ENCODE measurements at places on chromosomes 6 and 20.
A peak's percentile ranks its signal among the peaks of the same experiment; 100 is the strongest.

DNA sequence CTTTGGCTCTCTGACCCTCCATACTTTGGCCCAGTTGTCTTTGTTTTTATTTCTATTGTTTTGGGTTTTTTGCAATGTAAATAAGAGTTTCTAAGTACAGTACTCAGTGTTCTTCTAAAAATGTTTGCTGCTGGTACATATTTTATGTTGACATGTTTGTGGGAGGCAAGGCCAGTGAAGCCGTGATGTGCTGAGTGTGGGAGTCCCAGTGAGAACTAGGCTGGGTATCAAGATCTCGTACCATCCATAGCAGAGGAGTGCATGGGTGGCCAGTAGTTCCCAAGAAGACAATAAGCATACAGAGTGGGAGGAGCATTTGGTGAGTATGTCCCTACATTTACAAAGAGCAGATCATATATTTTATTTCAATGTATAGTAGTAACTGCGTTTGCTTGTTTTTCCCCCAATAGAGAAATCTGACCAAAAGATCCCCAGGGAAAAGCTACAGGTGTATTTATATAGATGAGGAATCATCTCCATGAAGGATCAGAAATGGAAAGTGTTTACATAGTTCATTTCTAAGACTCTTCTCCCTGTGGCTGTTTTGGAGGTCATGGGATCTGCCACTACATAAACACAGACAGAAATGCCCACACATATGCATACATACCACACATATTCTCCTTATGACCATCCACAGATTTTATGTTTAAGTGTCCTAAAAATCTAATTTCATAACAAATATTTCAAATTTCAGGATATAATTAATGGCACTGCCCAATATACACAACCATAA is 285.9 kb downstream of the ALDH8A1 start:
- DNase-seq: no peak

- DNase-seq: no peak
These were observed 53.3 kb upstream of the EPB41L1 start for GRCh38 chr20:36101192-36101591.

- no peak for DNase-seq
These were observed 43.3 kb downstream of the SCP2D1 start for GRCh38 chr20:18856873-18857272.

DNA sequence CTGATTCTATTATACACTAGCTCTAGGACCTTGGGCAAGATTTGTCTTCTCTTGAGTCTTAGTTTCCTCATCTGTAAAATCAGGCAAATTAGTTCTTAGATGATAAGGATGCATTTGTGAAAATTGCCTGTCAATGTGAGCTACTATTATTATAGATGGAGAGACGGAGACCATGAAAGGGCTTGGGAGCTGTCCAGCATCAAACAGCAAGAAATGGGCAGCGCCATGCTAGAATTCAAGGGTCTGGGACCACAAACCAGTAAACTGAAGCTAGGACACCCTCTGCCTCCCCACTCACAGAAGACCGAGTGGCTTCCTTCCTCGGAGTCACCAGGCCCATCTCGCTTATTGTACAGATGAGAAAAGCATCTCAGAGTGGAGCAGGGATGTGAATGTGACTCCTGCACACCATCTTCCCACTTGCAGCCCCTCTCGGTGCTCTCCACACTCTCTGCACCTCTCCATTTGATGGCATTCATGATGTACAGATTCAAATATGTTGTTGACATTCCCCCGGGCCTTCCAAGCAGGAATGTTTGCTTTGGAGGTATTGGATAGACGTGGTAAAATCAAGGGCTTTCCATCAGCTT is 24.1 kb upstream of the BPIFA3 start:
- no peak for DNase-seq

- DNase-seq: no peak
These were observed 10.4 kb upstream of the BCAS4 start for GRCh38 chr20:50784464-50784863.

- DNase-seq: no peak
These were observed at the start of gene NNAT for GRCh38 chr20:37521061-37521771. Gene NNAT, plus strand, starts transcription at chr20:37521250. Its CDS starts 82 bp downstream, at chr20:37521332.

DNA sequence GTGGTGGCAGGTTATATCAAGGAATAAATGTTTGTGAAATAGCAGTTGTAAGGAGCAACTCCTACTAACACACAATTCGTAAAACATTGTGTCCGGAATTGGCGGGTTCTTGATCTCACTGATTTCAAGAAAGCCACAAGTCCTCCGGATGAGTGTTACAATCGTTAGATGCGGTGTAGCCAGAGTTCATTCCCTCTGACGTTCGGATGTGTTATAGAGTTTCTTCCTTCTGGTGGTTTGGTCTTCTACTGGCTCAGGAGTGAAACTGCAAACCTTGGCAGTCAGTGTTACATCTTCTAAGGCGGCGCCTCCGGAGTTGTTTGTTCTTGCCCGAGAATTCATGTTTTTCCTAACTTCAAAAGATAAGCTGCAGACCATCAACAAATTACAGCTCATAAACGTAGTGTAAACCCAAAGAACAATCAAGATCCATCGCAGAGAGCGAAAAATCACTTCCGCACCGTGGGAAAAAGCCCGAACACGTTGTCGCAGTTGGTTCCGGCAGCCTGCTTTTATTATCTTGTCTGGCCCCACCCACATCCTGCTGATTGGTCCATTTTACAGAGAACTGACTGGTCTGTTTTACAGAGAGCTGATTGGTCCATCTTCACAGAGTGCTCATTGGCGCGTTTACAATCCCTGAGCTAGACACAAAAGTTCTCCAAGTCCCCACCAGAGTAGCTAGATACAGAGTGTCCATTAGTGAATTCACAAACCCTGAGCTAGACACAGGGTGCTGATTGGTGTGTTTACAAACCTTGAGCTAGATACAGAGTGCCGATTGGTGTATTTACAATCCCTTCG is 58.2 kb downstream of the TRIM27 start:
- no peak for DNase-seq

GRCh38 chr6:71012866-71013469 is 56.1 kb upstream of the B3GAT2 start:
- DNase-seq: no peak

DNA sequence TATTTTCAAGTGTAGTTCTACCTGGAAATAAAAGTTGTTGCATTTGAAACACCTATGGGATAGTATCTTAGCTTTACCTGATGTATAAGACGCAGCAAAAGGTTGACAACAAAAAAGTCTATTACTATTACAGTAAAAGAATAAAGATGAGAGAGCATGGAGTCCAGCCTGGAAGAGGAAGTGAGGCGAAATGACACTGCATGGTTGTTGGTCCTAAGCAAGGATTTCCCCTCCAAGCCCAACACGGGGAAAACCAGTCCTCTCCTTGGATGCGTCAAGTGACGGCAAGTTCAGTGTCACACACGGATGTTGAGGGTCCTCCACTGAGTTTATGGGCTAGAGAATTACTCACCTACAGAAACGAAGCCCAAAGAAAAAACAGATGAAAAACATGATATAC is 51.7 kb downstream of the COL11A2 start:
- DNase-seq: no peak

DNA sequence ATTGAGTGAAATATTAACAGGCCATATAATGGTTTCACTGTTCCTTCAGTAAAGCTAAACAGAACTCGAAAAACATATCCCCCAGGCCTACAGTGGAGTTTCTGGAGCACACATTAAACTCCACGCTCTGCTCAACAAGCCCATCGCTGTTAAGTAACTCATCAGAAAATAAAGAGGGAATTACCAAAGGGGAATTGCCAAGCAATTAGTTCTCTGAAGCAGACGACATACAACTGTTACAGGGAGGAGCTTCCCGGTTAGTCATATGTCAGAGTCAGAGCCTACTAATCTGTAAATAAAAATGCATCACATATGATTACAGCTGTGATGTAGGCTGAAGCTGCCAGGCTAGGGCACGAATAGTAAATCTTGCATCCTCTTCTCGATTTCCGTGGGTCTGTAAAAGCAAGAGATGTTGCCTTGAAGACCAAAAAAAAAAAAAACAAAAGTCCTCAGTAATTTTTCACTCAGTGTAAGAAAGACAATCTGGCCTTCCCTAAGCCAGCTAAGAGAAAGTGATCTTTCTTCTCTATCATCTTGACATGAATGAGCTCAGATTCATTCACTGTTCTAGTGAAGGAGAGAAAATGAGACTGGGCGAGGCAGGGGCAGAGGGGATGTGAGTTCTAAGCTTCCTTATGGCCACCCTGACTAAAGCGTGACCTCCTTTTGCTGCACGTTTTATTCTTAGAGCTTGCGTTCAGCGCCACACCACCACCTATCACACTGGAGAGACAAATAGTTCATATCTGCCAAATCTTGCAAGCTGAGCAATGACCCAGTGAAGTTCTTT is 13.8 kb downstream of the ATXN1 start:
- no peak for DNase-seq

- DNase-seq: no peak
These were observed 51.1 kb upstream of the MYL9 start for GRCh38 chr20:36490191-36490590.

- peak; percentile 92 for DNase-seq
These were observed at the start of gene OSTM1 for GRCh38 chr6:108074359-108075144. Gene OSTM1, minus strand, starts transcription at chr6:108074741. Its CDS starts 90 bp downstream, at chr6:108074651.

DNA sequence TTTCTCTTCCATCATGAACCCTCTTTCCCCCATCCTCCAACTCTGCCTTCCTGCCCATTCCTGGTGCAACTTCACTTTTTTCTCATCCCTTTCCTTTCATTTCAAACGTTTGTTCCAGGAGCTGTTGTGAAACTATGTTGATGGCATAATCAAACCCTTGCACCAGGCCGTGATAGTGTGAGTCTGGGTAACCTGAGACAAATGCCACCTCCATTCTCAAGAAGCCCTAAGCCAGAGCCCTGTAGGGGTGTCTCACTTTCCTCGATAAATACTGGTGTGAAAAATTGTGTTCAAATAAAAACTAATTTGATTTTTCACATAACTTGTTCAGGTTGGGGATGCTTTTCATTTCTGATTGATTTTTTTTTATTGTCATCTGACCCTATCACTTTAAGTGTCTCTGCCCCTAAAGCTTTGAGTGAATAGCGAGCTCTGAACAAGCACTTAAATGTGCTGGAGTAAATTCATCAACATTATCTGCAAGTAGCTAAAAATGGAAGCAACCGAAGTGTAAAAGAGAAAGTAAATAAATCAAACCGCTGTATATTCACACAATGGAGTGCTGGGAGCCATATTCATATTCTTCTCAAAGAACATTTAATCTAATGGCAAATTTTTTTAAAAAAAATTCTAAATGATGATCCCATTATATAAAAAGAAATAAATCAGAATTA is 303.1 kb upstream of the CDYL start:
- DNase-seq: no peak

- no peak for DNase-seq
These were observed 868.3 kb downstream of the EYS start for GRCh38 chr6:64838726-64839125.

- no peak for DNase-seq
These were observed 165.4 kb downstream of the TAF4 start for GRCh38 chr20:61900011-61900944.

GRCh38 chr6:31826793-31827285 is 699 bp upstream of the HSPA1B start:
- no peak for DNase-seq

- DNase-seq: no peak
These were observed 82.8 kb upstream of the CDYL start for GRCh38 chr6:4693173-4693970.

DNA sequence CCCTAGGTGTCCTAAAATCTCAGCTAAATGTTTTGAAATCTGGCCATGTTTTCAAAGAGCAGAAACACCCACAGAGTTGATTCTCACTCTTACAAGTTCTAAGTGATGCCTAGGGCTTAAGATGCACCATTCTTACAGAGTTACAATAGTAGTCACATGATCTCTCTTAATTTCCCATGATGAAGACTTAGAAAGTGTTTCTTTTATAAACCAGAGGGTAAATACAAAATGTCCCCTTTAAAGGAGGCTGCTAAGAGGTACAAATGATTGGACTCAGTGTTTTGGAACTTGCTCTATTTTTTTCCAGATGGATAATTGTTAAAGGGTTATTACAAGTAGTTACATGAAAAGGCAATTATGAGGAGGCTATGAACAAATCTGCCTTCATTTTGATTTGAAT is 244.6 kb downstream of the GRM1 start:
- no peak for DNase-seq

GRCh38 chr6:12504325-12504966 is 212.1 kb upstream of the PHACTR1 start:
- no peak for DNase-seq

DNA sequence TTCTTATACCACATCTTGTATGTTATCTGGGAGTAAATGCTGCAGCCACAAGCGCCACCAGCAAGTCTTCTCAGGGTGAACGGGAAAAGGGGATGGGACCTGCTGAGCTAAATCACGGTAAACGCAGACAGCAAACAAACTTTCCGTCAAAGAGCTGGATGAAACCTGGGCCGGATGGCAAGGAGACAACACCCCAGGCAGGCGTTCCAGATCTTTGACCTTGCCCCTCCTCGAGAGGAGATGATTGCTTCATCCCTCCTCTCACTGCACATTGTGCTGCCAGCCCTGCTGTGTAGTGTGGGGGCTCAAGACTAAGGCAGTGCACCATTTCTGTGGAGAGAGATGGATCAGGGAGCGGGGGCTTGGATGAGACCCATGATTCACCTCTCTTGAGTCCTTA is 9.8 kb downstream of the RAET1E start:
- DNase-seq: no peak

GRCh38 chr20:19935842-19936241 is 81.3 kb upstream of the NAA20 start:
- DNase-seq: no peak

GRCh38 chr6:13286181-13286580 is 42.2 kb downstream of the TBC1D7 start:
- DNase-seq: no peak

DNA sequence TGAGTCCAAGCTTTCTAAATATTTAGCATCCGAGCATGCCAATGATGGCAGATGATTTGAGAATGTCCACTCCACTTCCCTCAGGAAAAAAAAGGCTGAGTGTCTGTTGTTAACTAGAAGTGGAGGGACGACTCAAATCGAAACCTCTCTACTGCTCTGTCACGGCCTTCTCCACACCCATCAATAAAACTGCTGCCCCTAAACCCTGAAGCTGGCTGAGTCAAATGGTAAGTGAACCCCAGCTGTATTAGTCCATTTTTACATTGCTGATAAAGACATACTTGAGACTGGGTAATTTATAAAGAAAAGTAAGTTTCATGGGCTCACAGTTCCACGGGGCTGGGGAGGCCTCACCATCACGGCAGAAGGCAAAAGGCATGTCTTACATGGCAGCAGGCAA is 707.0 kb downstream of the QKI start:
- DNase-seq: no peak

GRCh38 chr6:125804264-125804663 is 13.5 kb downstream of the NCOA7 start:
- DNase-seq: no peak

GRCh38 chr6:10510592-10511367 is 10.4 kb upstream of the GCNT2 start:
- DNase-seq: no peak

DNA sequence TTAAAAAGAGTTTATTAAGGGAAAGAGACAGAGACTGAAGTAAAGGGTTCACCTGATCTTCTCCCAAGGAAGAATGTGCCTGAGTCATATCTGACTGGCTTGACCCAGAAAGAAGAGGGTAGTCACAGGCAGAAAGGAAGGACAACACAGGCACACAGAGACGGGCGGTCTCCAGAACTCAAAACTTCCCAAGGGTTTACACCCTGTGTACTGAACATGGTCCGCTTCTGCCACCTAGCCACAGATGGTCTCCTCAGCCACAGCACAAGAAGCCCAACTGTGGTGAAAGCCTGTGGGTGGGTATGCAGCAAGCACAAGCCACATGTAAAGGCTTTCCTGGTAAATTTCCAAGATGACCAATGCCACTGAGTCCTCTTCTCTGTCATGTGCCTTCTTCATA is 17.2 kb downstream of the UNC5CL start:
- DNase-seq: no peak

GRCh38 chr6:86586195-86586594 is 351.1 kb upstream of the HTR1E start:
- DNase-seq: no peak
